ENCODE measurements at places on chromosomes 4 and X.

DNA sequence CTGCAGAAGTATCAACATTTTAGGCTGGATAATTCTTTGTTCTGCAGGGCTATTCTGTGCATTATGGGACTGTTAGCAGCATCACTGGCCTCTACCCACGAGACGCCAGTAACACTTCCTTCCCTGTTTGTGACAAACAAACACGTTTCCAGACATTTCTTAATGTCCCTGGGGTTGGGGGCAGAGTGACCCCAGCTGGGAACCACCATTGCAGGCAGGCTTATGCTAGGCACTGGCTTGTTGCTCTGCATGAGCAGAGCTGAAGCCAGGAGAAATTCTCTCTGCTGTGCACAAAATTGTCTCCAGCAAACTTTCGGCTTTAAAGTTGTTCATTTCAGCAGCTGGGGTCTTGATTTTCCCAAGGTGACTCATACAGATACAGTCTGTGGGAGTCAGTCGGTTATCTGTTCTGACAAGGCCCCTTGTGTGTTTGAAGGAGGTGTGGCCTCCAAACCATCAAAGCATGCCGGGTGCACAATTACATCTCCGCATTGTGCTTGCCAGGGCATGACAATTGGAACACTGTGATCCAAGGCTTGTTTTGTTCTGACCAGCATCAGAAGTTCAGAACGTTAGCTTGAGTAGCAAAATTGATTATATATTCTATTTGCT lies 156.4 kb upstream of the BOD1L1 start:
- no peak for DNase-seq

- DNase-seq, result peak; percentile 73
These were observed 22.7 kb downstream of the JAKMIP1 start for GRCh38 chr4:6177587-6178197.

GRCh38 chrX:2632533-2633504 lies 58.3 kb upstream of the CD99 start:
- no peak for DNase-seq

DNA sequence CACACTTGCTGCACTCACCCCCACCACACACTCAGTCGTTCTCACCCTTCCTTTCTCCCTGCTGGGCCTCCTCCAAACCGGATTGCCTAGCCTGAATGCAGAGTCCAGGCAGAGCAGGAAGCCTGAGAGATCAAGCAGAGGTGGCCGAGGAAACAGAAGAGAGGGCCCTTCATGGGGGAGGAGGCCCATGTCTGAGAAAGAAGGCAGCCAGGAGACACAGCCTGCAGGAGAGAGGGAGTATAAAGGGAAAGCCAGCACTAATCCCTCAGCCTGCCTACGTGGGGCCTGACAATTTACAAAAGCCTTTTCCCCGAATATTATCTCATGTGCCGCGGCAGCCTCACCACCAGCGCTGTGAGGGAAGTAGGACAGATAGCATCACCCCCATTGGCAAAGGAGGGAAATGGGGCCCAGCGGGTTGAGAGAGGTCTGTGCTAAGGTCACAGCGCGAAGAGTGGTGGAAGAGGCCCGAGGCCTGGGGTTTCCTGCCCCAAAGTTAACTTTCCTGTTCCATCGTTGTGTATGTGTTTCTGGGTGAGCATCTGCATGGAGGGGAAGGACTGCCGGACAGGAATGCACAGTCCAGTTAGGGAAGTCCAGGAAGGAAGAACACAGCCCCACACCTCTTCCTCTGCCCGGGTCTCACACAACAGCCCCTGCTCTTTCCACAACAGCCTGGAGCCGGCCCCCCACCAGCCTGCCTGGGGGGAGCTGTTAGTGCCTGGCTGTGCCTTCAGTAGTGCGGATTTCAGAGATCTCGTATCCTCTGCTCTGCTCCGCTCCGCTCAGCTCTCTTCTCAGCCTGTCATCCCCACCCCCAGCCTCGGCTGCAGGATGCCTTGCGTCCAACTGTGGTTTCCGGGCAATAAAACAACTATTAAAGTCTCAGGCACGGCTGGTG lies 50.9 kb upstream of the BCOR start:
- no peak for DNase-seq

DNA sequence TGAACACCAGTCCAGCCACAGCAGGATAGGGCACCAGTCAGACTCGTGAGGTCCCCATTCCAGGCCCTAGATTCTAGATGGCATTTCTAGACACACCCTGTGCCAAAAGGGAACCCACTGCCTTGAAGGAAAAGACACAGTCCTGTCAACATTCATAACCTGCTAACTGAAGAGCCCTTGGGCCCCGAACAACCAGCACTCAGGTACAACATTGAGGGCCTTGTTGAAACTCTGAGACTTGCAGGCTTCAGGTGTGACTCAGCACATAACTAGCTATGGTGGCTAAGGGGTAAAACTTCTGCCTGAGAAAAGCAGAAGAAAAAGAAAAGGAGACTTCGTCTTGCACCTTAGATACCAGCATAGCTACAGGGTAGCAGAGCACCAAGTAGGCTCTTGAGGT lies 252.9 kb upstream of the GRID2 start:
- DNase-seq, result no peak

- no peak for DNase-seq
These were observed 244.7 kb downstream of the PACRGL start for GRCh38 chr4:20944961-20945360.

DNA sequence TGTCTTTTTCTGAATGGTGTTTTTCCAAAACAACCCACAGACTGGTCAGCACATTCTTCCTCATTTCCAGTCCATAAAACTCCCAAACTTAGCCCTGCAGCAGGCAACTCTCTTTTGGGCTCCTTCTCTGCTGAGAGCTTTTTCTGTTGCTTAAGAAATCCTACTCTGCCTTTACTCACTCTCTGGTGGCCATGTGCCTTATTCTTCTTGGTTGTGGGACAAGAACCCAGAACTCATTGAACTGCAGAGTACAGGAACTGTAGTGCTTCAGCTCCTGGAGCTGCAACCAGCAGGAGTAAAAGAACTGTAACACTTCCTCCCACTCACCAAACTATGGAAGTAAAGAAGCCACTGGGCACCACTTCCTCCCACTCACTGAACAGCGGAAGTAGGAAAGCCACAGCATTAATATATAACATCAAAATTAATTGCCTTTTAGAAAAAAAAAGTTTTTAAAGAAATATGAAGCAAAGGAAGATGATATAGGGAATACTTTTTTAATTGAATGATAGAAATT lies 864.1 kb upstream of the PCDH10 start:
- no peak for DNase-seq

DNA sequence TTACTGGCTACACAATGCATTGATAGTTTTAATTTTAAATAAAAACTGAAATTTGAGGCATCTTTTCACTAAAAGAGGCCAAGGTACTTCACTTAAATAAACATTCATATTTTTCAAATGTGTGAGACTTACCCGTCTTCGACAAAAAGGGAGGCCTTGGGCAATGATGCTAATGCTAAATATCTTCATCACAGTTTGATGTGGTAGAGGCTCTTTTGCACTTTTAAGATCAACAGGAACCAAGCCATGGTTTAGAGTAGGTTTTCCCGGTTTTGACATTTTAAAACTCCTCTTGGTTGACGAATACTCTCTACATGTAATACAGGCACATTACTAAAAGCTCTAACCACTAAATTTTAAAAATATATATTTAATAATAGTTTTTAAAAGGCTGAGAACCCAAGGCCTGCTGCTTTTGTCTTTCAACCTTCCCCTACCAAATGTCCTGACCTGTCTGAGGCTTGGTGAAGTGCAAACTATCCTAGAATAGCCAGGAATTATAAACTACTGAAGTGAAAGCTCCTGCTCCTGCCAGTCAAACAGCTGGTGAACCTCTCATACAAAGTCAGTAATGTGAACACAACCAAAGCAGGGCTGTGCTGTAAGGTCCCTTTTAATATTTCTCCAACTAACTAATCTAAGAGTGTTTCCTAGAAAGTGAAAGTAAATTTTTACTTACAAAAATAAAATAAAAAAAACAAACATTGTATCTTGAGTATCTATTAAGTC lies 153.7 kb downstream of the FBXW7 start:
- no peak for DNase-seq

DNA sequence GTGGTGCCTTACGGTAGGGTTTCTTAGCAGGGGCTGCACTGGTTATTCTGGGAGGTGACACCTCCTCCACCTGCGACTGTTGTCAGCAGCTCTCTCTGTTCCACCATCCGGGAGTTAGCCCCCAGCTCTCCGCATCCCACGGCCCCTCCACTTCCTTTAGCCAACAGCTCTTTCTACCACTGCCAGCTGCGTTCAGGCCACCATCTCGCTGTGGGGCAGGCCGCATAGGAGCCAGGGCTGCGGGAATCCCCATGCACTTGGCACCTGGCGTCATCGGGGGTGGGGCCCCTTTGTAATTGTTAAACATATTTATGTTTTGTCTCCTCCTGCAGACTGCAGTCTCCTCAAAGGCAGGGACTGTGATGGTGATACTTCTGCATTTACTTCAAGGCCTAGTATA lies 480.2 kb downstream of the SMARCA1 start:
- no peak for DNase-seq

GRCh38 chrX:150508018-150508417 lies 60.4 kb upstream of the MTM1 start:
- no peak for DNase-seq

GRCh38 chrX:55714161-55714560 lies 3.4 kb upstream of the RRAGB start:
- DNase-seq, result no peak

Measured in activated naive CD4-positive, alpha-beta T cell treated with anti-CD3 and anti-CD28 coated beads, Interleukin-2, amount 10 ng/mL, durations not matched to agents 7 days and 5 days (primary cell).